Thymus (tissue), 14 donors: ENCODE measurements at places on chromosomes 12 and 14.

DNA sequence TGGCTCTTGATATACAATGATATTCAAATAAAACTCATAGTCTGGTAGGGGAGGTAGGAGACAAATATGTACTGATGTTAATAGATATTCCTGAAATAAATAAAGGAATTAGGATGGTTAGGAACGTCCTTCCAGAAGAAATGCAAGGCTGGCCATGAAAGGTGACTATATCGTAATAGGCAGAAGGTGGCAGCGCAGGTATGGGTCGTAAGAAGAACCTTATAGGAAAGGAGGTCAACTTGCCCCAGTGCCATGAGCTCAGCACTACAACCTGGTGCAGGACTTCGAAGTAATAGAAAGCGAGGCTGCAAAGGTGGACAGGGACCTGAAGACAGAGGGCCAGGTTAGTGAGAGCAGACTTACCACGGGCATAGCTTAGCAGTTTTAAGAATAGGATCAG lies 55.3 kb upstream of the FGD4 start:
- DNase-seq: no peak

DNA sequence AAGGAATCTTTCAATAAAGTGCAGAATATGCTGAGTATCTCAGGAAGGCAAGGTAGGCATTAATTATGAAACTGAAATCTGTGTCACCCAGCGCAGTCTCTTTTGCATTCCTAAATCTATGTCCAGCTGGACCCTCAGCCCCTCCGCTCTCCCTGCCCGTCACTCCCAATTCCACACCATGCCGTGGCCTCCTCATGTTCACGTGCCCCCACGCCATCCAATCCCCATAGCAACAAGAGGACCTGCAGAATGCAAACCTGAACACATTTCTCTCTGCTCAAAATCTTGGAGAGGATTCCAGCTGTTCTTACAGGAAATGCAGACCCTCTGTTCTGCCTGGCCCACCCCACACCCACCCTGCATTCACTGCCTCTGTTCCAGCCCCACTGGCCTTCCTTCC lies 35.3 kb downstream of the KDM2B start:
- DNase-seq: no peak

- DNase-seq: no peak
Measured at GRCh38 chr14:96038920-96039632, at the start of gene C14orf132. Gene C14orf132 (plus strand): TSS chr14:96039362. CDS start chr14:96039501, 139 bp downstream.

- DNase-seq: no peak
Measured at GRCh38 chr12:118188690-118189371, 52.9 kb downstream of the PEBP1 start.

DNA sequence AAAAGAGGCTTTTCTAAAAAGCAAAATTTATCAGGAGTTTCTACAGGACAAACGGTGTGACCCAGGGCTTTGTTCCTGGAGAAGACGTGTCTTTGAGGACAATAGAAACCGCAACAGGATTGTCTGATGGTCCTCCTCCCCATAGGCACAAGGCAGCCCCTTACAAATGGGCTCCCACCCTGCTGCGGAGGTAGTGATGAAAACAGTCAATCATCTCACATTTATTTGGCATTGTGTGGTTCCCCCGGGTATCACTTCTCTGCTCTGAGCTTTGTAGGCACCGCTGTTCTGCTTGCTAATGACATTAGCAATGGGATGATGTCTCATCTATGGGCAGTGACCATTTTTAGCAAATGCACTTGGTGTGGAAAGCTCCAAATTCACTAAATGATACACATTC lies 155.5 kb upstream of the TMPO start:
- no peak for DNase-seq

DNA sequence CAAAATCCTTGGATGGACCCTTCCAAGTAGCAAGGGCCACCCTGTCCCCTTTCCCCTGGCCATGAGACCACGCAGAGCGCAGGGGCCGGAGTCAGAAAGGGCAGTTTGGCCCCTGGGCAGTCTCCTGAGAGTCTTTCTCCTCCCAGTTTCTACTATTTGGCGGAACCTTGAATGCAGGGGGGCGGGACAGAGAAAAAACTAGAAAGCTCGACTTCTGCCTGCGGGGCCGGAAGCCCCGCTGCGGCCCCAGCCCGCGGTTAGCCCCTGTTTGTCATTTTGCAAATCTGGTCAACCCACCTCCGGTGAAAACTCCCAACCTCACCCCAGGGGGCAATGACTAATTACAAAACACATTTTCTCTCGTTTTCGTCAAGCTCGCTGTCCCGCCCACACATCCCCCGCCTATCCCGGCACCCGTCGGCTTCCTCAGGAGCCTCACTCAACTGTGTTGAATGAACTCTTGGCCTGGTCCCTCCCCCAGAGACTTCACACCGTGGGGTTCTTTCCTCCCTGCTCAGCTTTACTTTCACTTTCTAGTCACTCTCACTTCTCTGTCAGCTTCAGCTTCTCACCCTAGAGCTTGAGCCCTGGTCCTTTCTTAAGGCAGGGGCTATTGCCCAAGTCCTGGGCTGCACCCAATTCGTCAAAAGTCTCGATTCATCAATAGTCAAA lies 66.7 kb downstream of the IRF2BPL start:
- DNase-seq: peak; percentile 85

DNA sequence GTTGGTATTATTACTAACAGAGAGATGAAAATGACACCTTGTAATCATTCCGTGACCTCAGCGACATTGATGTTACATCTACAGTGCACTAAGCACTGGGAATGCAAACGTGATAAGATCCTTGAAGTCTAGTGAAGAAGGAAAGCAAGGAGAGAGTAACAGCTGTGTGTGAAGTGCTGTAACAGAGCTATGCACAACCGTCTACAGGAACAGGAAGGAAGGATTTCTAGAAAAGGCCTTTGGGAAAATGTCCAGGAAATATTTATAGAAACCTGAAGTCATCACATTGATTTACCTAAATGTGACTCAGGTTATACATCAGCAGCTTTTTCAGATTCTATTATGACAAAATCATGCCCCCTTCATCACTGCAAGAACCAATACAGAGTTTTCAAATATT lies 304.2 kb upstream of the AMIGO2 start:
- no peak for DNase-seq
